Activated CD8-positive, alpha-beta memory T cell treated with anti-CD3 and anti-CD28 coated beads, Interleukin-2, amount 10 ng/mL, durations not matched to agents 7 days and 5 days (primary cell): ENCODE measurements at places on chromosomes 11 and 22. TPM values are rescaled to one million over a fixed set of nuclear protein-coding genes. Genes with fewer than 3 reads are reported as not detected.
A peak's percentile ranks its signal among the peaks of the same experiment; 100 is the strongest.

DNA sequence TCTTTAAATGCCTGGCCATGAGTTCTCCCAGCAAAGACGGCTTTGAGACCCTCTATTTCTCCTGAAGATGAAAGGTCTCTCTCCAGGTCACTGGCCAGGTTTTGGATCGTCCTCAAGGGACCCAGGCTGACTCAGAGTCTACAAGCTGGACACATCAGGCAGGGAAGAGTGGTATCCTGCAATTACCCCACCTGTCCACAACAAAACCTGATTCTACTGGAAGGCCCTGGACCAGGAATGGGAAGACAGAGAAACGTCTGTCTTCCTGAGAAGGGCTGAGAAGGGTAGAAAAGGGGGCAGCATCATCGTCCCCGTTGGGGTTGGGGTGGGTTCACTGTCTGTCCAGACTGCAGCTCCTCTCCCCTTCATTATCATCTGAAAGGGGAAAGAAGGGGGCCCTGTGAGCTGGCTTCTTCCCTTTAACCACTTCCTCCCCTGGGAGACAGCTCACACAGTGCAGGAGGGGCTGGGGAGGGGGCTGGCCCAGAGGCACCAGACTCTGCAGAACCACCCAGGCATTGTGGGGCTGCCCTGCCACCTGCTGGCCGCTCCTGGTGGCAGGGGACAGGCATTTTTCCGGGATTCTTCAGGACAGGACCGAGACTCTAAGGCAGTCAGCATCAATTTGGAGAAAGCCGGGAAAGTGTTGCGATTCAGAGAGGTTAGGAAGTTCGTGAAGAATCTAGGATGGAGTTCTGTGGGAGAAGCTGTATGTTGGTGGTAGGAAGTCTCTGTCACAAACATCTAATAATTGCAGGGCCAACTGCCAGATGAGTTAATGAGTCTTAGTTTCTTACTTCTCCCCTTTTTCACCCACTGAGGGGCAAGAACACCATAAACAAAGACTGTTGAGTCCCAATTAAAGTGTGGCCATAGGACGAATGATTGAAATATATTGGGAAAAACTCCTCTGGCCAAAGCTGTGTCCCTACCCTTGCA, 57.6 kb downstream of the SYN3 start:
- no peak overlapping the region for H3K4me3 ChIP-seq
- H3K27me3 ChIP-seq = no peaks in the 10 kb centered on the region
- no peaks in the 10 kb centered on the region for H3K36me3 ChIP-seq
- H3K27ac ChIP-seq = no peak overlapping the region
- H3K4me1 ChIP-seq = no peaks in the 10 kb centered on the region
- DNase-seq = no peak

DNA sequence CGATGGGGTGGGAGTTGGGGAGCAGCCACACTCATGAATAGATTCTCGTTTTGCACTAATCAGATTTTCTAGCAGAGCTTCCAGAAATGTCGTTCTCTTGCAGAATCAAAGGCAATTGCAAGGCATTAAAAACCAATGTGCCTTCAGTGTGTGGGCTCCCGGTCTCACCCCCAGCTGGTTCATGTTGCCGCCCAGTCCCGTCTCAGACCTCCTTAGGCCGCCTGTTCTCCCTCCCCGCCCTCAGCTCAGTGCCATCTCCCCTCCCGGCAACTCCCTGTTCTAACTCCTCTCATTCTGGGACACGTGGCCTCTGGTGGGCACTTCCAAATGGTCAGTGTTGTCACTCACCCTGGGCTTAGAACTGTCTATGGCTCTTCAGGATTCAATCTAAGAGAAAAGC, 42.5 kb upstream of the SMIM38 start:
- no peaks in the 10 kb centered on the region for H3K27me3 ChIP-seq
- no peak for DNase-seq
- H3K36me3 ChIP-seq = no peaks in the 10 kb centered on the region
- H3K4me1 ChIP-seq = no peaks in the 10 kb centered on the region
- H3K27ac ChIP-seq = no peak overlapping the region
- no peak overlapping the region for H3K4me3 ChIP-seq

- no peaks in the 10 kb centered on the region for H3K36me3 ChIP-seq
- no peak overlapping the region for H3K27ac ChIP-seq
- no peak for DNase-seq
- H3K4me1 ChIP-seq = no peaks in the 10 kb centered on the region
These were observed 98.8 kb downstream of the PKNOX2 start for GRCh38 chr11:125263268-125263790.

- no peaks in the 10 kb centered on the region for H3K27me3 ChIP-seq
- no peak for DNase-seq
- H3K4me3 ChIP-seq = no peak overlapping the region
- no peak overlapping the region for H3K27ac ChIP-seq
- peaks cover 57% of the 10 kb centered on the region for H3K36me3 ChIP-seq
These were observed 7.3 kb downstream of the SART1 start for GRCh38 chr11:65968600-65969482.

- H3K4me1 ChIP-seq = peaks cover 39% of the 10 kb centered on the region
- peaks cover 2% of the 10 kb centered on the region for H3K36me3 ChIP-seq
- H3K27me3 ChIP-seq = peaks cover 10% of the 10 kb centered on the region
- H3K4me3 ChIP-seq = peak overlapping the region; percentile 62
- DNase-seq = peak; percentile 63
These were observed 3.1 kb upstream of the ADORA2A start for GRCh38 chr22:24424001-24424900.

GRCh38 chr22:45302751-45303150, 7.0 kb upstream of the FAM118A start:
- H3K36me3 ChIP-seq = no peaks in the 10 kb centered on the region
- no peak overlapping the region for H3K27ac ChIP-seq
- H3K4me1 ChIP-seq = peaks cover 12% of the 10 kb centered on the region

Gene SLC22A6
- total RNA-seq = not detected

DNA sequence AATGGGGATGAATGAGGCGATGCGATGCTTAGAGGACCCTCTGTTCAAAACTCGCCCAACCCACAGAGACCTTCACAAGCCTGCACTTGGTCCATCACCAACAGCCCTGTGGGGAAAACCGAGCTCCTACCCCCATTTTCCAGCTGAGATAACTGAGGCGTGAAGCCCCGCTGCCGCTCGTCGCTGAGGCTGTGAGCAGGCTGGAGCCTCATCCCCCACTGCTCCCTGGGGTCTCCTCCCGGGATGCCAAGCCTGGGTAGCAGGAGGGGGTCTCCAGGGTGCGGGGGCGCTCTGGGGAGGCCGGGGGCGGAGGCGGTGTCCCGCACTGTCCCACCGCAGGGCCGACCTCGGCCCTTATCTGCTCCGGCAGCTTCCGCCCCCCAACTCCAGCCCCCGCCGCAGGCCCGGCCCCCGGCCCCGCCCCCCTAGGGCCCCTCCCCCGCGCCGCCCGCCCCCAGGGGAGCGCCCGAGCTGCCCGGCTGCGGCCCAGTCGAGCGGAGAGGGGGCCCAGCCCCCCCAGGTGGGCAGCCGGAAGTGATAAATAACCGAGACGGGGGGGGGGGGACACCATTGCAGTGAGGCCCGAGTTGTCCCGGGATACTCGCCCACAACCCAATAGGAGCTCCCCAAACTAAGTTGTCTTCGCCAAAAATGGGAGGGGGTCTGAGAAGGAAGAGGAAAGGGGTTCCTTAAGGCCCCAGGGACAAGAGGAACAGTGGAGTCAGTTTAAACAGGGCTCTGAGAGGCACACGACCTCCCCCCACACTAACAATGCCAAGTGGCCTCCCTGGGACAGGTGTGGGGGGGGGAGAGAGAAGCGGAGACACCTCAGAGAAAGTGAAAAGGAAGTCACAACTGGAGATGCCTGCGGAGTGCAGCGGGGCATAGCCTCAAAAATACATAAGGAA, 8.3 kb upstream of the SLC39A13 start:
- no peaks in the 10 kb centered on the region for H3K36me3 ChIP-seq
- DNase-seq = no peak
- H3K27ac ChIP-seq = peak overlapping the region; percentile 59
- H3K27me3 ChIP-seq = no peaks in the 10 kb centered on the region
- H3K4me3 ChIP-seq = peak overlapping the region; percentile 66

- H3K27ac ChIP-seq = no peak overlapping the region
- H3K4me1 ChIP-seq = peaks cover 5% of the 10 kb centered on the region
- H3K27me3 ChIP-seq = peaks cover 8% of the 10 kb centered on the region
- no peak for DNase-seq
- H3K36me3 ChIP-seq = no peaks in the 10 kb centered on the region
These were observed 89.8 kb upstream of the ZC3H12C start for GRCh38 chr11:110003426-110003825.

DNA sequence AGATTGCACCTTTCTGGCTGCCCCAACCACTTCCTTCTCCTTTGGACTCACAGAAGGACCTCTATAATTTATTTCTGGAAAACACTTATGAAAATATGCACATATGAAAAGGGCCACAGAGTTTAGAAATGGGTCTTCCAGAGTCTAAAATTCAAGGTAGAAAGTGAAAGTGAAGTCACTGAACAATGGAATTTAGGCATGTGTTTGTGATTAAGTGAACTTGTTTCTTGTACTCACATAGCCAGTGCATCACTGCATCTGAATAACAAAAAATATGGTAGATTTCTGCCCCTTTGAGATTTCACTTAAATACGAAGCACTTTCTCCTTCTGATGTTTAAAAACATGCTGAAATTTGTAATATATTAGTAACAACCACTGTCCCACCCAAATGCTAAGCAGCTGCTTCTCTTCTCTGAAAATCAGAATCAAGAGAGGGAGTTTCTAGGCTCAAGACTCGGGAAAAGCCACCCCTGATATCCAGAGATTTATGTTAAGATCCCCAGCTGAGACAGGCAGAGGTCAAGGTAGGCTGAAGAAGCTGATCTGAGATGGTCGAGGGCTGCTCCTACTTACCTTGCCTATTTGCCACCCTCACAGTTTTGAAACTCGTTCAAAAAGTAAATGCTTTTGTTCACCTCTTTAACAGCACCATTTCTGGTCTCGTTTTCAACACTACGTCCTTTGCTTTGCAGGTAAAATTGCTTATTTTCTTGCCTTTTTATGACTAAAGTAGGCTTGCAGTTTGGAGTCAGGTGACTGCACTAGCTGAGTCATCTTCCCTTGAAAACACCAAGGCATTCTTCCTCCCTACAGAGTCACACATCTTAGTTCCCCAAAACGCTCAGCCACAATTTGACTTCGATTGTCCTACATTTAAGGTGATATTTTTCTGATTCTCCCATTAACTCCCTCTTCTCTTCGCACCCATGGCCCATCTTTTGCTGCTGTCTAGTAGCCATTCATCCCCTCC, at the start of gene XKR3:
XKR3 (minus strand) TSS at position 696 of the 972 bp plus-strand sequence. CDS start 17,338 bp downstream, outside the sequence.
- peaks cover 16% of the 10 kb centered on the region for H3K4me1 ChIP-seq
- no peak for DNase-seq
- peak within 1 kb of the TSS; percentile 37 for H3K27ac ChIP-seq

DNA sequence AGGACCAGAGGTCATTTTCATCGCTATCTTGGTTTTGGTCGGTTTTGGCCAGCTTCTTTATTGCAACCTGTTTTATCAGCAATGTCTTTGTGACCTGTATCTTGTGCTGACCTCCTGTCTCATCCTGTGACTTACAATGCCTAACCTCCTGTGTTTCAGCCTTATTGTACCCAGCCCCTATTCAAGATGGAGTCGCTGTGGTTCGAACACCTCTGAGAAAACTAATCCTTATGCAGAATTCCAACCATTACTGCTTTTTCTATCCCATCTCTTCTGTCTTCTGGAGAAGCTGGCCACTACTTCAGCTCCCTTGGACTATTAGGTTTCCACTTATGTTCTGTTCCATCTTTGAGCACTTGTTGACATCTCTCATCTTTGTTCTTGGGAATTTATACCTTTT, 62.6 kb downstream of the METTL15 start:
- H3K27ac ChIP-seq = no peak overlapping the region
- H3K27me3 ChIP-seq = no peaks in the 10 kb centered on the region
- H3K36me3 ChIP-seq = peaks cover 29% of the 10 kb centered on the region
- no peak overlapping the region for H3K4me3 ChIP-seq
- H3K4me1 ChIP-seq = peaks cover 12% of the 10 kb centered on the region

DNA sequence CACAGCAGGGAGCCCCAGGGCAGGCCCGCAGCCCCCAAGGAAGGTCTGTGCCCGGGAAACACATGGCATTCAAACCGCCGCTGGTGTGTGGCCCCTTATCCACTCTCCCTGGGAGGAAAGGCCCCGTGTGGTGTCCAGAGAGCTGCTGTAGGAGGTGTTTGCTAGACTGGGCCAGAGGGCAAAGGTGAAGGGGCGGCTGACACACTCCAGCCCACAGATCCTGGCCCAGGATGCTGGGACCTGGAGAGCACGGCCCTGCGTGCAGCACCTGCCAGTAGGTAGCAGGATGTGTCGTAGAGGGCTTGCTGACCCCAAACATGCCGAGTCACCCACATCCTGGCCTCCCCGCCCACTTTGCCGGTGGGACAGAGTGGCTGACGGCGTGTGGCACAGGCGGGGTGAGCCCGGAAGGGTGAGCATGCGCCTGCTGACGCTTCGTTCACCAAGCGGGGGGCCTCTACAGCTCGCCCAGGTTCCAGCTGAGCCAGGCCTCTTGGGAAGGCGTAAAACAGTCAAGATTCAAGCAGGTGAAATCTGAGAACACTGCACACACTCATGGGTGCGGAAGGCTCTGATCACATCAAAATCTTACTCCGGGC, 11.0 kb downstream of the OSBPL5 start:
- no peaks in the 10 kb centered on the region for H3K4me1 ChIP-seq
- no peaks in the 10 kb centered on the region for H3K27me3 ChIP-seq
- no peak overlapping the region for H3K27ac ChIP-seq
